ENCODE measurements at places on chromosomes 2 and 18. TPM values are rescaled to one million over a fixed set of nuclear protein-coding genes. Genes with fewer than 3 reads are reported as not detected.

HYCC2 gene
- 10.1 TPM for total RNA-seq

ATP8B1 gene
- 18.4 TPM for total RNA-seq

TEX44 gene
- total RNA-seq, result not detected

C2orf66 gene
- total RNA-seq, result 0.11 TPM

DUSP19 gene
- 0.79 TPM for total RNA-seq

LRATD1 gene
- total RNA-seq, result 6.5 TPM

POTEI gene
- total RNA-seq, result not detected

ESPNL gene
- total RNA-seq, result 7.5 TPM

BCL2 gene
- 0.39 TPM for total RNA-seq

GRHL1 gene
- total RNA-seq, result 8.2 TPM

GALNT14 gene
- total RNA-seq, result not detected

CBLN2 gene
- total RNA-seq, result 0.79 TPM

FER1L5 gene
- 0.11 TPM for total RNA-seq

IL1B gene
- 0.11 TPM for total RNA-seq

IL36G gene
- not detected for total RNA-seq

ZSWIM2 gene
- total RNA-seq, result not detected

GLI2 gene
- 0.39 TPM for total RNA-seq

FLACC1 gene
- total RNA-seq, result 0.54 TPM

CDKL4 gene
- total RNA-seq, result 0.54 TPM

TRIP12 gene
- total RNA-seq, result 195 TPM

GKN2 gene
- total RNA-seq, result not detected

GNLY gene
- total RNA-seq, result not detected

ERFE gene
- total RNA-seq, result not detected

LIPG gene
- total RNA-seq, result 0.39 TPM

CCDC148 gene
- not detected for total RNA-seq

CRYGD gene
- not detected for total RNA-seq

TRIM43 gene
- total RNA-seq, result 0.33 TPM

MOGAT1 gene
- not detected for total RNA-seq

RTKN gene
- total RNA-seq, result 119 TPM

PIEZO2 gene
- under 0.01 TPM for total RNA-seq

CYBRD1 gene
- total RNA-seq, result 44.4 TPM

MEP1B gene
- 0.11 TPM for total RNA-seq

MAB21L4 gene
- total RNA-seq, result not detected

CNDP2 gene
- 69.5 TPM for total RNA-seq

DSEL gene
- total RNA-seq, result 28.7 TPM

Data from placental epithelial cell (primary cell).